Choroid plexus epithelial cell (primary cell): ENCODE measurements at places on chromosomes 7 and 10.

DNA sequence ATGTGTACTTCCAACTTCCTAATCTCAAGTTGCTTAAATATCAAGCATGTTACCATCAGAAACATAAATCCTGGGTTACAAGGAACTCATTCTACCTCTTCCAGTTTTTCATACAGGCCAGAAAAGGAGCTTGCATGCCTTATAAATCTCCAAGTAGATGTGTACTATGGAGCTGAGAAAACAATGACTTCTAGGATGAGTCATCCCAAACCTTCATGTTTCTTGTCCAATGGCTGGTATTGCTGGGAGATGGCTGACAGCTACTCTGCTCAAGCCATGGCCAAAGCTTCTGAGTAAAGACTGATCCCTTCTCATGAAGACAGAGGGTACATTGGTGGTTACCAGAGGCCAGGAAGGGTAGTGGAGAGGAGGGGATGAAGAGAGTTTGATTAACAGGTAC, 8.6 kb downstream of the RAPGEF5 start:
- DNase-seq, result peak; percentile 22

- DNase-seq, result no peak
Observed at GRCh38 chr10:74887614-74888284, 61.3 kb downstream of the KAT6B start.

- DNase-seq, result peak; percentile 65
Observed at GRCh38 chr10:14605231-14605925, 169.3 kb downstream of the FAM107B start.

DNA sequence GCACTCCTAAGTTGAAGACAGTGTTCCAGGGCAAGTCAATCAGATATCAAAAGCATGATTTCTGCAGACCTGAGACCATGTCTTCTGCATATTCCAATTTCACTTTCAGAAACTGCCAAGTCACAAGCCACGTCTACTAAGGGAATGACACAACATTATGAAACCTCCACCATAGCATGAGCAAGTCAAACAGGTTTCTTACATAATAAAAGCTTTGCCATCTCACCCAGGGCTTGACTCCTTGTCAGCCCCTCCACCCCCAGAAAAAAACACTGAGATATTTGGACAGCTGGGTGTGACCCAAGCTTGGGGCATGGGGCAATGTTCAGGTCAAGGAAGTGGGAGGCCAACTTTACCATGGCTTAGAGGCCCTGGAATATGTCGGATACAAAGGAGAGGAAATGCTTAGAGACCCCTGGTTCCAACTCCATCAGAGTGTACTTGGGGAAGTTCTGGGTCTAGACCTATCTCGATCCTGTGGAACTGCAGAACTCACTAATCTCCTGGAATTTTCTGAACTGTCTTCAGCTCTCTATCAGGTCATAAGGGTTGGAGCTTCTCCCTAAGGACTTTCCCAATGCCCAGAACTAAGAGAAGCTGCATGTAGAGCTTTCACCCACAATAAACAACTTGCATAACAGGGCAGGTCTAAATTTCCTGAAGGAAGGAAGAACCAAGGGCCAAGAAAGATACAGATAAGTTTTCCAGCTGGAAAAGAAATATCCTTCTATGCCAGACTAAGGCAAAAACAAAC, 80.6 kb upstream of the NAMPT start:
- DNase-seq, result peak; percentile 39

DNA sequence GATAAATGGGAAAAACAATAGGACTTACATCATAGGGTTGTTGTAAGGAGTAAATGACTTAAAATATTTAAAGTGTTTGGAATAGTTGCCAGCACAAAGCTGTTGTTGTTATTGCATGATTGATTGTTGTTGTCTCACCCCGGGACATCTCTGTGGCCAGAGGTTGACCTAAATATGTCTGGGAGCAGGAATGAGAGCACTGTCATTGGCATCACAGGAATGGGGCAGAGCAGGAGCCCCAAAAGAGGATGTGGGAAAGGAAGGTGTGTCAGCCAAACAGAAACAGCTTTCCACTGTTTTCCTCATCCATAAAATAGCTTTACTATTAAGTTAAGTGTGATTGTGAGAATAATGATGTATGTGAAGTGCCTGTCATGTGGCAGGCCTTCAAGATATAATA, 121.6 kb downstream of the TMEM168 start:
- DNase-seq, result no peak

DNA sequence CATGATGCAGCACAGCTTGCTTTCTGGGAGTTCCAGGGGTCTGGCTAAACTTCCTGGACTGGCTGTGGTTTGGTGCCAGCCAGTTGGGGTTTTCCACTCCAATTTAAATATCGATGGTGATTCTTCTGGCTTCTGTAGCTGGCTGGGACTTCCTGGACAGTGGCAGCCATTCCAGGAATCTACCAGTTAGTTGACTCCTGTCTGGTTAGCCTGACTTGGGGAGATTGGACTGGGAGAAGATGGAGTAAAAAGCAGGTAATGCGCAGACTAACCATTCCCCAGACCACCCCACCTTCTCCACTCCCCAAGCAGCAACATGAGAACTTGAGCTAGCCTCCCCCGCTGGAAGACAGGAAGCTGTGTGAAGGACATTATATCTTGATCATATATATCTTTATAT, 6.3 kb upstream of the PIP4K2A start:
- DNase-seq, result no peak

GRCh38 chr7:90825779-90826178, 229.7 kb downstream of the CDK14 start:
- peak; percentile 76 for DNase-seq

GRCh38 chr10:15144788-15145187, 23.7 kb downstream of the NMT2 start:
- no peak for DNase-seq
